ENCODE measurements at places on chromosomes 4 and X.

DNA sequence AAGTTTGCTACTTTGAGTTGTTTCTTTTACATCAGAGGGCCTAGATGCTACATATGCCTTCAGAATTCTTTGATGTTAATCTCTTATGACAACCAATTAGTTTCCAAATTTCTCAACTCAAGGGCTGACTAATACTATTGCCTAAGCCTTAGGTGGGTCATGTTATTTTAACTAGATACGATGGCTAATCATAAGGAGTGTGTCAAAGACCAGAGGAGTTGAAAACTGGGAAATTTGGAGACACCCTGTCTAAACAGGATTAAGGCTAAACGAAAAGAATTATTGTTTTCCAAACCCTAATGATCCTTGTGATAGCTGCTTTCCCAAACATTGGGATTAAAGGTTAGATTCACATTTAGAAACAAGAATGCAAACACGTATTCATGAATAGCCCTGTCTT lies 228.5 kb downstream of the PCDH7 start:
- DNase-seq = no peak

- peak; percentile 60 for DNase-seq
Measured at GRCh38 chrX:85379174-85379907, at the start of gene POF1B. POF1B (minus strand) TSS chrX:85379665; CDS start chrX:85379454, 211 bp downstream.

DNA sequence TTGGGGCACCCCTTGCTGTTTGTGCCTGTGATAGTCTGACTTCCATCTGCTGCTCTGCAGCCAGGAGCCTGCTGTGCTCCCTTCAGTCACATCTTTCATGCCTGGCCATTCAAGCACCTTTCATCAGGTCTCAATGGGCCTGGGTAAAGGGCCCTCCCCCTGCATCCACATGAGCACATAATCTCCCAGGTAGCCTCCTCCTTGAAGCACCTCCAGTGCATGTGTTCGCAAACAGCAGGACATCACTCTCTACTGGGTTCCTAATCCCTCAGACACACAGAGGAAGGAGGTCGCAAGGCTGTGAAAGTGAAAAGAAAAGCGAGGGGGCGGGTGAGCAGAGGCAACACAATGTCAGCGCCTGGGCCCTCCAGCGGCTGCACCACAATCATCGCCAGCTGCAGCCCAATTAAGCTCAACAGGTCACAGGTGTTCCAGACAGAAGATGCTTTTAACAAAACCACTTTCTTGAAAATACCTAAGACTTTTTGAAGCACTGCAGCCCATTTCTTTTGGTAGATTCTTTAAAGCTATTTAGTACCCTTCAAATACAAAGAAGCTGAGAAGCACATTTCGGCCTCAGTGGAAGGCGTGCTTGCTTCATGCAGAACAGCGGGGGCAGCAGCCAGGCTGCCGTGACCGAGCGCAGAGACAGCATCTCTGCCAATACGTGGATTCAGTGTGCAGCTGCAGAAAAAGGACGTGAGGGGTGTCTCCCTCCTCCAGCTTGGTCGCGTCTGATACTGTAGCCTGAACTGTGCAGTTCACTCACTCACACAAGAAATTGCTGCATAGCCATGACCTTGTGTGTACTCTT lies 92.2 kb upstream of the SPRY1 start:
- peak; percentile 34 for DNase-seq

- DNase-seq = no peak
Measured at GRCh38 chr4:148116264-148116663, 325.9 kb downstream of the NR3C2 start.

DNA sequence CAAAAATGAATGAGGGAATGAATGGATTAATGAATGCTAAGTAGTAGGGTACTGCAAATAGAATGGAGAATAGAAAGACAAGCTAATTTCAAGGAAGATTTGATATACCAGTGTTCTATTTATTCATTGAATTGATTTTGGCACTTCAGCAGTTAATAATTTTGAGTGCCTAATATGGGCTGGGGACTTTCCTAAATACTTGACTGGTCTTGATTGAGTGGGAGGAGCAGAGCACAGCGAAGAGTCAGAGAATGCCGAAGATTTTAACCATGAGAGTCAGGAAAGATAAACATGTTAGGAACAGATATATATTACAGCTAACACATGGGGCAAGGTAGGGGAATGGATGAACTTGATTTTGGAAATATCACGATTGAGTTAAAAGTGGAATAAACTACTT lies 10.6 kb downstream of the IL15 start:
- no peak for DNase-seq

- DNase-seq = no peak
Measured at GRCh38 chr4:1220566-1220965, 28.4 kb downstream of the CTBP1 start.

- DNase-seq = no peak
Measured at GRCh38 chr4:40763228-40763716, 13.5 kb downstream of the NSUN7 start.
